ENCODE measurements at places on chromosomes 2 and 18.

DNA sequence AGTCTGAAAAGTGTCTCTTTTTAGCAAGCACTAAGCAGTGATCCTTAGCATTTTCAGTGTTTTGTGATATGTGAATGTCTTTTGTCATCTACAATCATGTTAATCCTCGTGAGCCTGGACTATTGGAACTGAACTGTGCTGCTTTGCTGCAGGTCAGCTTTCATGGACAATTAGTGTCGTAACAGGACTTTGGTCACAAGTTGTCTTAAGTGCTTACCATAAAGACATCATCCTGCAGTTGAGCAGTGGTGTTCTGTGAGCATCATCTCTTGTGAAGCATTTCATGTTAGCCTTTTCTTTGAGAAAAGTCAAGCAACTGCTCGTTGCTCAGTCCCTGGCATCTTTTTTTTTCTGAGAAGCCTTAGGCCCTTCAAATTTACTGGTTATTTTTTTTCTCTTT lies 135.9 kb downstream of the ZNF407 start:
- no peak for DNase-seq

GRCh38 chr2:74515981-74516633 lies 1.9 kb downstream of the TLX2 start:
- peak; percentile 79 for DNase-seq

- no peak for DNase-seq
These were observed 9.4 kb upstream of the COLEC11 start for GRCh38 chr2:3585261-3586109.

- no peak for DNase-seq
These were observed 14.3 kb upstream of the ITGA6 start for GRCh38 chr2:172412984-172413492.

GRCh38 chr2:149164827-149165226 lies 126.3 kb downstream of the LYPD6B start:
- DNase-seq = no peak

- no peak for DNase-seq
These were observed 46.3 kb upstream of the STAM2 start for GRCh38 chr2:152221839-152222238.

DNA sequence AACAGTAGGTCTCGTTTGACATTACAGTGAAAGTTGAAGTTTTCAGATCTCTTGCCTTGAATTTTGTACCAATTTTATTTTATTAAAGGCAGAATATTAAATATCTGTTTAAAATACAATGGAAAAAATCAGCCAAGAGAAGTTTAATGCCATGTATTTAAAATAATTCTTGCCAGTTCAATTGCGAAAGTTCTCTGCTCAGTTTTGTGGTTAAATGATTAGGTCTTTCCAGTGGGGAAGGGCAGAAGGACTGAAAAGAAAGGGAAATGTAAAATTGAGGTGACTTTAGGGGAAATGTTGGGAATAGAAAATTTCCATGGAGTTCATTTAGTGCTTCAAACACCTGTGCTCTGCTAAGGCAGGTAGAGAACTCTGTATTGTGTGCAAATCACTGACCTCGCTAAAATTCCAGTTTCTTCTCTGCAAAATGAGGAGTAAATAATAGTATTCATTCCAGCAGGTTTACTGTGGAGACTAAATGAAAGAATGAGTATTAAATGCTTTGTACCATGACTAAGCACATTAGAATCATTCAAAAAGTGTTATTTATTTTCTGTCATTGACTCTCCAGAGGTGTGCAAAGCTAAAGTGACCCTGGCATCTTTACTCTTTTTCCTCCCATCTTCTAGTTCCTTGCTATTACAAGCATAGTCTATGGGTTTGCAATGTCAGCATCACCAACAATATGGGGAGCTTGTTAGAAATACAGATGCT lies 74.4 kb downstream of the KIAA1328 start:
- DNase-seq = no peak

DNA sequence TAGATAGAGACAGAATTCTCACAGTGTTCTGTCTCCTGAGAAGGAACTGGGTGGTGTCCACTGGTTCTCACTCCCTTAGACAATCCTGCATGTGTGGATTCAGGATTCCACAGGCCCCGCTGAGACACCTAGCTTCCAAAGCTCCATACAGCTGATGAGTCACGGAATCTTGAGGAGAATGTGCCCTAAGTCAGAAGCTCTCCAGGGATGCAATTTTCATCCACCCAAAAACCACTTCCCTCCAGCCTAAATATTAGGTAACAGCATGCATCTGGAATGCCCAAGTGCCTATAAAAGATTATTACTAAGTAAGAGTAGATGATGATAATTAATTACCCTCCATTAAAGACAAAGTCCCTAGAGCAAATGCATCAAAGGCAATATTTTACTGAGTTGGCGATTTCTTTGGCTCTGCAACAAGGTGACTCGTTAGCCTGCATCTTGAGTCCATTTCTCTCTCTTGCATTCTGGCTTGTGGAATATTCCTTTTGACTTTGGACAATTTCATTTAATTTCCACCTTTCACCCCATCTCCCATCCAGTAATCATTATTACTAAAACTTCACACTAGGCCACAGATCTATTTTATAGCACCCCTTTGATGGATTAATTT lies 475.1 kb downstream of the TNS1 start:
- DNase-seq = no peak

GRCh38 chr18:58315041-58315440 lies 271.0 kb downstream of the NEDD4L start:
- no peak for DNase-seq

DNA sequence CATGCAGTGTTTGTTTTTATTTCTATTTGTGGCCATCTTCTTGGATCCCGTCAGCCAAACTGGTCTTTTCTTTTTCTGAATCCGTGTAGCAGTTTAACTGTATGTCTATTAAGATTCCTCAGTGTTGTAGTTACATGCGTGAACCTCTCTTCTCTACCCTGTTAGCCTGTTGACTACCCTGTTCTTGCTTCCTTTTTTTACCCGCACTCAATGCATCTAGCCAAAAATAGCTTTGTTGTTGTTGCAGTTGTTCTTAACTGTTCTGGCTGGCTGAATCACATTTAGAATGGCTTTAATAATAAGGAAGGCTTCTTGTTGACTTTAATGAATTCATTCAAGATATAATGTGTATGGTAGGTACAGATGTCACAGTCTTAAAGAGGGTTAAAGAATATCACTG lies 137.1 kb downstream of the LCLAT1 start:
- no peak for DNase-seq

DNA sequence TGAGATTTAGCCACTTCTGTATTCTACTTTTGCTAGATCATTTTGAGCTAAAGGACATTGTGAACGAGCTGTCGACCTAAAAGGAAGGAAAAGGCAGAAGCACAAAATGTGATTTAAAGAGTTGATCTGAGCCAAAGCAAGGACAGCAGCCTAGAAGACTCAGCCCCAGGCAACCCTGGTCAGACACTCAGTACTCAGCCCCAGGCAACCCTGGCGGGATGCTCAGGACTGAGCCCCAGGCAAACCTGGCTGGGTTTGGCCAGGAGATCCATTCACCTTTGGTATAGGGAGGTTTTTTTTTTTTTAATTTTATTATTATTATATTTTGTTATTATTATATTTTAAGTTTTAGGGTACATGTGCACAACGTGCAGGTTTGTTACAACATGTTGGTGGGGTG lies 34.3 kb upstream of the PXDN start:
- DNase-seq = no peak

DNA sequence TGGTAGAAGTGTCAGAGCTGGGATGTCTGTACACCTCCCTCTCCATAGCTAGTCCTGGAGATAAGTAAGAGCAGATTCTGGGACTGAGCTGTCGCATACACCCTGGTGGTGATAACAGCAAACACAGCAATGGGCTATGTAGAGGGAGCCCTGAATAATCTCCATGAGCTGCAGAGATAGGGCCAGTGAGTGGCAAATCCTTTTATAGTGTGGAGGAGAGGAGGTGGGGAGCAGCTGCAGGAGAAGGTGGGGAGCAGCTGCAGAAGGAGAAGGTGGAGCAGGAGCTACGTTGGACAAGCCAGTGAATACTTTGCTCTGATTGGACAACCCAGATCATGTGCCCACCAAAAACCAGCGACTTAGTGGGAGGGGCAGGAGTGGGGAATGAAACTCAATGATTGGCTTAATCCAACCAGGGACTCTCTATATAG lies 85.5 kb downstream of the TMEM247 start:
- DNase-seq = no peak

GRCh38 chr2:66526180-66526579 lies 91.3 kb downstream of the MEIS1 start:
- no peak for DNase-seq

DNA sequence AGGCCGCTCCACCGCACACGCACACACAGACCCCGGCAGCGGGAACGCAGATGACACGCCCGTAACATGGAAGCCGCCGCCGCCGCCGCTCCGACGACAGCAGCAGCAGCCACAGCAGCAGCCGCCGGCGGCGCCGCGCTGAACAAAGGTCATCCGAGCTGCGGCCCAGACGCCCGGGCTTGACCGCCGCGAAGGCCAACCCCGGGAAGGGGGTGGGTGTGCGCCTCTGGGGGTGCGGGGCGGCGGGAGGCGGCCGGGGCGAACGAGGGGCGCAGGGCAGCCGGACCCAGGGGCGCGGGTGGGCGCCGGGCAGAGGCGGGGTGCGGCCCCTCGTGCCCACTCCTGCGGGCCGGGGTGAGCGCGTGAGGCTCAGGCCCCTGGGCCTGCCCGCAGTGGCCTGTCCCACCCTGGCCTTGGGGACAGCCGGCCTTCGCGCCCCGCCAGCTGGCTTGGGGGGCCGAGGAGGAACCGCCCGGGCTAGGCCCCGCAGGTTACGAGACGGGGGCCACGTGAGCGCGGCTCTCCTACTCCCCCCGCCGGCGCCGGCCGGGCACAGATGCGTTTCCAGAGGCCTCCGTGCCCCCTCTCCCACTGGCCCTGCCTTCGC lies 1.0 kb upstream of the ZNF532 start:
- DNase-seq = peak; percentile 47

DNA sequence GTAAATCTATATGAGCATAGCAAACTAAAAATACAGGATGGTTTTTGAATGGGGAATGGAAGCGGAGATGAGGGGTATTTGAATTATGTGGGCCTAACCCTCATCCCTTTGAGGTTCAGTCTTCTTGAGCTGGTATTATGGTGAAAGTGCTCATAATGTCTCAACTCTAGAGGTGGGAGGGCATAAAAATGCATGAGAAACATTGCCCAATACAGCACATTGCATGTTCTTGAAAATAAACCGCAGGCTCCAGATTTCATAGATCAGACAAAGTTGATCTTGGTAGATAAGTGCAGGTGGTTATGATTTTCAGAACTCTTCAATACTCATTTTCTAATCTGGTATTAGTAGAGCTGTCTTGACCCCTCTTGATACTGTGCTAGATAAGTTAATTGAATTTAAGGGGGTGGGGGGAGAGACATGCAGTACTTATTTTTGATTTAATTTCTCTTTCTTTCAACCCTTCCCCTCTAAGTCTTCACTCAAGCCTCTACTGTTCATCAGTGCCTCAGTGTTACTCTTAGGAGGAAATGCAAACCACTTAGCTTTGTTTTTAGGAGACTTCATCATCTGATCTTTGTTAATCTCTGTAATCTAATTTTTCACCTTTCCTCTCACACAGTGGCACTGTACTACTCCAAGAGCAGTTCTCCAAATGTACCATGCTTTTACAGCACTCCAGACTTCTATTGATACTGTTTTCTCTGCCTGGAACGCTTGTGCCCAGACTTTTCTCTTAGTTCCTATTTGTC lies 22.2 kb downstream of the XRCC5 start:
- DNase-seq = no peak

- no peak for DNase-seq
These were observed 1.2 kb downstream of the SERTAD2 start for GRCh38 chr2:64652231-64653108.

- DNase-seq = no peak
These were observed 145.8 kb downstream of the ESCO1 start for GRCh38 chr18:21454725-21455124.

GRCh38 chr2:156115338-156115737 lies 217.2 kb downstream of the NR4A2 start:
- no peak for DNase-seq

GRCh38 chr2:229728370-229728769 lies 14.0 kb upstream of the DNER start:
- DNase-seq = no peak

DNA sequence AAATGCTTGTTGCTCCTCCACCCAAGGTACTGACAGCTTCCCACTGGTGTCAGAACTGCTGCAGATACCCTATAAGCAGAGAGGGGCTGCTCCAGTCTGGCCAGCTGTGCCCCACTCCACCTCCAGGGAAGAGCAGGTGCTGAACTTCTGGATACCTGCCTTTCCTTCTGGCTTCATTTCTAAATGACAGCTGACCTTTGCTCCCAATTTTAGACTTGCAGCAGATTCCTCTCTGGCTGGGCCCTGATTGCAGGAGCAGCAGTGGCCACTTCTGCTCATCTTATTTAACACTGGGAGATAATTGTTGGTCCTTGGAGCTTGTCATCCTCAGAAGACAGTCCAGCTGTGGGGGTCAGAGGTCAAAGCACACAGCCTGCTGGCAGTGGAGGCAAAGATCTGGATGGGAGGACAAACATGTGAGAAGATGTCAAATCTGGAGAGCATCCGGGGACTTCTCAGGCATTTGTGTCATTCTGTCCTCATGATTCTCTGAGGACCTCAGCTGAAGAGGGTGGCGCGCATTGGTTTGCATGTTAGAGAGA lies 38.9 kb downstream of the SETBP1 start:
- DNase-seq = no peak

- no peak for DNase-seq
These were observed 25.6 kb downstream of the DNMT3A start for GRCh38 chr2:25316101-25316500.

- DNase-seq = no peak
These were observed 104.9 kb upstream of the MGAT5 start for GRCh38 chr2:134148843-134149472.

- no peak for DNase-seq
These were observed 194.1 kb upstream of the FANCL start for GRCh38 chr2:58435246-58435645.

- no peak for DNase-seq
These were observed 3.3 kb downstream of the SH3BP4 start for GRCh38 chr2:234955091-234955591.

DNA sequence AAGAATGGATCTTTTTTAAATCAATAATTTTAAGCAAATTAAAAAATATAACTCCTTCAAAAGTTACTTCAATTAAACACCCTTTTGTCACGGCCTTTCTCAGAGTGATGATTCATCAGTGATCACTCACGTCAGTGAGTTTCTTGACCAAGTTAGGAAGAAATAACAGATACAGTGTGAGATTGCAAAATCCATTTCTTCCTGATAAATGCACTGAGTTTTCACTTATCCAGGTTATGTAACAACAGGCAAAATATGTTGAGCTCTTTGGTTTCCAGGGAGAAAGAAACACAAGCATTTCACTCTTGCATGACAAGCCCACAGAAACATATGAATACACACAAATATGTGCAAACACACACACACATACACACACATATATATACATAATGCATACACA lies 195.9 kb upstream of the CYRIA start:
- no peak for DNase-seq

DNA sequence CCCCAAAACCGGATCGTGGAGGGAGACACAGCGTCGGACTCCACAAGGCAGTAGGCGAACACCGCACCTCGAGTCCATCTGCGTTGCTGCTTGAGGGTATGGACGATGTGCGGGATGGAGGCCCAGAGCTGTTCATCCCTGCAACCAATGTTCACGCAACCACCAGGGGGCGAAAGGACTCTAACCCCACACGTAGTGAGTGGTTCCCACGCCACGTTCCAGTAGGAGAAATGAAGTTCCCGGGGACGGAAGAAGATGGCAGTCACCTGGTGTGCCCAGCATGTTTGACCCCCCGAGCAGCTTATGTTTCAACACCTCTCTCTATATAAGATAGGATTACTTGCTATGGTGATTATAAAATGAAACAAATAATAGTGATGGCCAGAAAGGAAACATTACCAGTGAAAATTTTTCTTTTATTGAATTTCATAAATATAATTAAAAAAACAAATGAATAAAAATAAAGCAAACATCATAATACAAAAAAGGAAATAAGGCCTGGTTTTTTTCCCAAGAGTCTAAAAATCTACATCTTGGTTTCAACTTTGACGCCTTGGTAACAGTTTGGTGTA lies 184.3 kb downstream of the SH3BP4 start:
- peak; percentile 69 for DNase-seq

Data from stimulated activated CD4-positive, alpha-beta T cell treated with anti-CD3 and anti-CD28 coated beads, Interleukin-2, amount 100 ng/mL, for 24 hours (primary cell).